Neuronal stem cell (in vitro differentiated cells): ENCODE measurements at places on chromosomes 2 and 18.

GRCh38 chr2:141280037-141280436 is 850.8 kb downstream of the LRP1B start:
- DNase-seq, result no peak

DNA sequence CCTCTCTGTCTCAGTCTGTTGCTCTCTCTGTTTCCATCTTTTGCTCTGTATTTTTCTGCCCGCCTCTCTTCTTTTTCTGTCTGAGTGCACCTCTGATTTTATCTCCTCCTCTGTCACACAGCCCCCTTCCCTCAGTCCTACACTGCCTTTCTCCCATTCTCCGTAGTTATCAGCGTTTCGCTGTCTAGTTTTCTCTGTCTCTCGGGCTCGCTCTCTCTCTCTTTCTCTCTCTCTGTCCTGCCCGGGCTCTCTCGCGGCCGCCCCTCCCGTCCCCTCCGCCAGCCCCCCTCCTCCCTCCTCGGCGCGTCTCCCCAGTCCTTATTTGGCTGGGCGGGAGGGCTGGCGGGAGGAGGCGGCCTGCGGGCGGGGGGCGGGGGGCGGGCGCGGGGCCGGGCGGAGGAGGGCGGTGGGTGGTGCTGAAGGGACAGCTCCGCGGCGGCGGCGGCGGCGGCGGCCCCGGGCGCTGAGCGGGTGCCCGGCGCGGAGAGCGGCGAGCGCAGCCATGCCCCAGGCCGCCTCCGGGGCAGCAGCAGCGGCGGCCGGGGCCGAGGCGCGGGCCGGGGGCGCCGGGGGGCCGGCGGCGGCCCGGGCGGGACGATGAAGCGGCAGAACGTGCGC is at the start of gene KCNK3:
TSS of gene KCNK3 (plus strand) at position 444 of the 618 bp plus-strand sequence. CDS start at position 598, 154 bp downstream.
- peak; percentile 73 for DNase-seq

- DNase-seq, result no peak
These were observed 199.6 kb downstream of the MYCN start for GRCh38 chr2:16139663-16140615.

- DNase-seq, result no peak
These were observed 47.5 kb upstream of the ASB1 start for GRCh38 chr2:238379096-238379810.

GRCh38 chr2:221346411-221346810 is 225.7 kb downstream of the EPHA4 start:
- no peak for DNase-seq

- DNase-seq, result no peak
These were observed 129.7 kb downstream of the LAMA3 start for GRCh38 chr18:23819001-23819400.

- no peak for DNase-seq
These were observed 322.6 kb downstream of the PRKCE start for GRCh38 chr2:45974056-45974455.

DNA sequence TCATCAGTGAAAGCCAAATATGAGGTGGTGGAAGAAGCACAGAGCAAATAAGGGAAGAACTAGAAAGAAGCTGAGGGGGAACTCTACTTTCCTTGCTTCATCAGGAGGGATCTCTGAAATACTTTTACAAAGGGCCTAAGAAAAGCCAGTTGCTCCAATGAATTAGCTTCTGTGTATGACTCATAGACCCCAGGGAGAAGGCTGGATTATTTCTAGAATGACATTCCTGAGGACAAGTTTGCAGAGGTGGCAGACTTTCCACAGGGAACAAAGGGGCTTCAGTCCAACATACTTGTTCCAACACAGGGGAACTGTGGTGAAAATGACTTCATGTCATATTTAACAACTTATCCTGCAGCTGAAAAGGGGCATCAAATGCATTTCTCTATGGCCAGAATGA is 29.0 kb downstream of the DOK1 start:
- peak; percentile 27 for DNase-seq

DNA sequence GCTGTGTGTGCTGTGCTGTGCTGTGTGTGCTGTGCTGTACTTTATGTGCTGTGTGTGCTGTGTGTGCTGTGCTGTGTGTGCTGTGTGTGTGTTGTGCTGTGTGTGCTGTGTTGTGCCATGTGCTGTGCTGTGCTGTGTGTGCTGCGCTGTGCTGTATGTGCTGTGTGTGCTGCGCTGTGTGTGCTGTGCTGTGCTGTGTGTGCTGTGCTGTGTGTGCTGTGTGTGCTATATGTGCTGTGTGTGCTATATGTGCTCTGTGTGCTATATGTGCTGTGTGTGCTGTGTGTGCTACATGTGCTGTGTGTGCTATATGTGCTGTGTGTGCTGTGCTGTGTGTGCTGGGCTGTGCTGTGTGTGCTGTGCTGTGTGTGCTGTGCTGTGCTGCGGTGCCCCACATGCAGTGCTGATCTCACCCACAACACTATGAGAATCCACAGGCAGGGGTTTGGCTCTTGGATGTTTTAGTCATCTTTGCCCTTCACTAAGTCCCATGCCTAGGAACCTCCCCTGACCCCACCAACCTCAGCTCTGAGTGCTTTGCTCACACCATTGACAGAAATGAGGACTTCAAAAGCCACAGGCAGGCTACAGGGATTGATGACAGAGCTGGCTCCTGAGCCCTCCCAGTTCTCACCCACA is 30.5 kb upstream of the MAL start:
- DNase-seq, result no peak

DNA sequence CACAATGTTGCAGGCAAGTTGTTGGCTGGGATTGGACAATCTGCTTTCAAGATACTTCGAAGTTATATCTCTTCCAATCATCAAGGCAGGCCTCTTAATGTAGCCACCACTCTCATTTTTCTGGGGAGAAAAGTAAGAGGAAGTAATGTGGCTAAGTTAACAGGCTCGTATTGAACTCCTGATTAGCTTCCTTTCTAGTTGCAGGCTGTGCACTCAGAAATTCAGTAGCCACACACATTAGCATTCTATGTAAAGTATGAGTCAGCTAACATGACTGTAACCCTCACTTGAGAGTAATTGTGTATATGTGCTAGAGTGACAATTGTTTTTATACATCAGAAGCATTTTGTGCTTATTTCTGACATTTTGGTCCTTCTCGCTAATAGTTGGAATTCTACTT is 3.3 kb downstream of the TWSG1 start:
- DNase-seq, result no peak

- DNase-seq, result no peak
These were observed 154.1 kb upstream of the ZSWIM2 start for GRCh38 chr2:187003038-187003554.

- DNase-seq, result no peak
These were observed 91.8 kb downstream of the CABLES1 start for GRCh38 chr18:23226930-23227725.

- no peak for DNase-seq
These were observed 2.3 kb upstream of the LPIN2 start for GRCh38 chr18:3015204-3015592.

DNA sequence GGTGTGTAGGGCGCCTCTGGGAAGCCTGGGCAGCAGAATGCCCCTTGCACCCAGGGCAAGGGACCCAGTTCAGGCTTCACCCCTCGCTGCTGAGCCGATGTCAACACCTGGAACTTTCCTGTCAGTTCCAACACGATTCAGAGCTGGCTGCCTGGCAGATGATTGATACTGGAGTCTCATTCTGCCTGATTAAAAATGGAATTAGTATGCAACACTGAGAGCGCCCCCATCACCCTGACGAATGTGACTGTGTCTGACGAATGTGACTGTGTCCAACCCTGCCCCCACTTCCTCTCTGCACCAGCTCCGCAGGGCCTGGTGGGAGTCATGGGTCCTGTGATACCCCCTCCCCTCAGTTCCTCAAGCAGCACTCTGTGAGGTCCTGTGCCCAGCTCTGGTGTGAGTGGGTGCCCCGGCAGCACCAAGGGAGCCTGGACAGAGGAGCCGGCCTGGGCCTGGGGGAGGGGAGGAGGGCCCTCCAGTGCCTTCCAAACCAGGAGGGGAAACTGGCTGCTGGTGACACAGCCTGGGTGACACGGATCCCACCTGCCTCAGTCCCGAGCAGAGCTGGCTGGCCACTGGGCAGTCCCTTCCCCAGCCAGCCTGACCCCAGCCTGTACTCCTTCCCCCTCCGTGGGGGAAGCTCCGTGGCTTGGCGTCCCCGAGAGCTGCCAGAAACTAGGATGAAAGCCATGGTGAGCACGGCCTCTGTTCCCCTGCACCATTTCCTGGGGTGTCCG is 41.4 kb upstream of the ALPP start:
- DNase-seq, result no peak

DNA sequence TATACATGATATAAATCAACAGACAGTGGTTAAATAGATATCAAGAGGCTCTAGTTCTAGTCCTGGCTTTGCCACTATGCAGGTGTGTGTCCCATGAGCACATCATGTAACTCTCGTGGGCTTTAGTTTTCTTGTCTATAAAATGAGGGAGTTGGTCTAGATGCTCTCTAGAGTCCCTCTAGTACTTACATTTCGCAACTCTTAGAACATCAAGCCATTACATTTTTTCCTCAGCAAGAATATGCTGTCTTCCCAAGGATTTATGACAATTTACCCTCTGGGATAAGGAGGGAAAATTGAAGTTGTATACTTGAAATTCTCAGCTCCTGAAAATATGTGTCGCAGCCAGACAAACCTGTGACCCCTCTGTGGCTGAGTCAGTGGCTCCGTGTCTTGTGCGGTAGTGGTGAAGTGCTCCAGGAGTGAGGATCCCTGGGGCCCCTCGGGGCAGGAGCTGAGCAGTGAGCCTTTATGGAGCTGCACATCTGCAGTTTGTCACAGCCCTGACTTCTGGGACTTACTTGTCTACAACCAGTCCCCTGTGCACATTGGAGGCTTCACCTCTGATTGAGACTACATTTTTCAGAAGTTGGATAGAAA is 6.8 kb downstream of the PKP4 start:
- no peak for DNase-seq

GRCh38 chr2:9984871-9985480 is 33.5 kb downstream of the GRHL1 start:
- no peak for DNase-seq

DNA sequence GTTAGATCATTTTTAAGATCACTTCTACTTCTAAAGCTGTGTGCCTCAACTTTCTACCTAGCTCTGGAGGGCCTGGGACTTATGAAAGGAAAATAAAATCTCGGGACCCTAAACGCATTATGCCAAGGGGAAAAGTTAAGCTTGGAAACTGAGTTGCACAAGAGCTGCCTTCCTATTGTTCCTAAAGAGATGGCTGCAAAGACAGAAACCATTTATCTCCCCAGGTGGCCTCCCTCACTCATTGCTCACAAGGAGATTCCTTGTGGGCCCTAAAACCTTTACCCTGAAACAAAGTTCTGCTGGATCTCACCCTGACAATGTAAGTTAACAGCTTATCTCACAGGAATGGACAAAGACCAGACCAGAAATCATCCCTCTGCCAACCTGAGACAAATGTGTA is 26.8 kb downstream of the TUBB6 start:
- DNase-seq, result no peak

- no peak for DNase-seq
These were observed 4.4 kb upstream of the SERPINB5 start for GRCh38 chr18:63472380-63472779.

- peak; percentile 48 for DNase-seq
These were observed 26.5 kb upstream of the IGFBP2 start for GRCh38 chr2:216606551-216607276.

DNA sequence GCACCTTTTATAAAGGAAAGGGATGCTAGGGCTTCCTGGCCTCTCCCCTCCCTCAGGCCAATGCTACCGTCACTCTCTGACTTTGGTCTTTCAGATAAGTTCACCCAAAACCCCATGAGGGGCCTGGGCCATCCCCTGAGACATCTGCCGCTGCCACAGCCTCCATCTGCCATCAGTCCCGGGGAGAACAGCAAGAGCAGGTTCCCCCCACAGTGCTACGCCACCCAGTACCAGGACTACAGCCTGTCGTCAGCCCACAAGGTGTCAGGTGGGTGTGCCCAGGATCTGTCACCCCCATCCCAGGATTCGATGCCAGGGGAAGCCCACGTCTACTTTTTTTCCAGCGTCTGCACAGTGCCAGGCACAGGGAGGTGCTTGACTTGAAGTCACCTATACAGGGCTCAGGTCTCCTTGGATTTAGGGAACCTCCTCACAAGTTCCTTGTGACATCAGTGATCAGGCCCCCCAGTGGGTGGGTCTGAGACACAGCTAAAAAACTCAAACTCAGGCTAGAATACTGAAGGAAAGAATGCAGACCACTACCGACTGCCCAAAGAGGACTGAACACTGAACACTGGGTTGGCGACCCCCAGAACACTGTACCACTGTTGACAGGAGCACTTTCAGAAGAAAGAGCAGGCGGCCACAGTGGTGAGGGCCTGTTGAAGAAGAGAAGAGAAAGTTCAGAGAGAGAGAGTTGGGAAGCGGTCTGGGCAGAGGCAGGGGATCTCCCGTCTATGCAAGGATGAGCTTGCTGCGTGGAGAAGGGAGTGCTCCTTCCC is 85.3 kb downstream of the EPAS1 start:
- no peak for DNase-seq

DNA sequence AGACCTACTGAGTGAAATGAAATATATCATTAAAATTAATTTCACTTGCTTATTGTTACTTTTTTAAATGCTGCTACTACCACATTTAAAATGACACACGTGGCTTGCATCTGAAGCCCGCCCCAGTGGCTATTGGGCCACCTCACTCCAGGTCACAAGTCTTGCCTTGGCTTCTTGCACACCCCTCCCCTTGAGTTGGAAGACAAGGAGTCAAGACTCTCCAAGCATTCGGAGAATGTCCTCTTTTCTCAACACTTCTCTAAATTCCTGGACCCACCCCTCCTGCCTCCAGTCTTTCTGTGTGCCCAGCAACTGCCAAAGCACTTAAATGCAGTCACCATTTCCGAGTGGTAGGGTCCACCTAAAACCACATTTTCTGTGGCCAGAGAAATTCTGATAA is 73.4 kb downstream of the ZBTB7C start:
- DNase-seq, result no peak
